ENCODE measurements at places on chromosomes 12 and 14. TPM values are rescaled to one million over a fixed set of nuclear protein-coding genes. Genes with fewer than 3 reads are reported as not detected.

GRCh38 chr12:127362121-127362520 lies 904.8 kb upstream of the TMEM132C start:
- no peak for DNase-seq

GRCh38 chr12:8057839-8058238 lies 8.3 kb downstream of the C3AR1 start:
- no peak for DNase-seq

DNA sequence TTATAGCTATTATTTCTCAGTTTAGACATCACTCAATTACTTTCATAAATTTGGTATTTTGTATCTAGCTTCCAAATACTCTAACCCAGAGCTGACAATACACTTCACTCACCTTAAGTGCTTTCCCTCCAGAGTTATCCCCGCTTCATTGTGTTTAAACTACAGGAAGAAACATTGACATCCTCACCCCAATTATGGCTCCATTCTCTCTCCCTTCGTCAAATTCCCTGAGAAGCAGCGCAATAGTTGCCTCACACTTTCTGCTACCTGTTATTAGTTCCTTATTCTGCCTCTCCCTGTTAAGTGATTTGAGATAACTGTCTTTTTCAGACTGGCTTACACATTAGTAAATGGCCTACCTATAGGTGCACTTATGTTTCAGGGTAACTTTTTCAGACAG lies 69.4 kb upstream of the AMIGO2 start:
- DNase-seq: no peak

DNA sequence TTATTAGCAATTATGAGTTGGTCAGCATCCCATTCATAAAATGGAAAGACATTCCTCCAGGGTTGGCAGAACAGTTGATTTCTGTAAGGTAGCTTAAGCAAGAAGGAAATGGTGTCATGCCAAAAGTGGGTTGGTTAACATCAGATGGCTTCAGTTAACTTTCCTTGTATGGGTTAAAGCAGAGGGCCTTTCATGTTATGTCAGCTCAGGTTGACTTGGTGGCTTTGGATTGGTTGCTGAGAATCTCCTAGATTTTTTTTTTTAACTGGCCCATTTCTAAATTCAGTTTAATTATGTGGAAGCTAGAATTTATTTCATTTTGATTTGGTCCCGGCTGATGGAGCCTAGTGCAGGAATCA lies 87.8 kb downstream of the BBS10 start:
- no peak for DNase-seq

DNA sequence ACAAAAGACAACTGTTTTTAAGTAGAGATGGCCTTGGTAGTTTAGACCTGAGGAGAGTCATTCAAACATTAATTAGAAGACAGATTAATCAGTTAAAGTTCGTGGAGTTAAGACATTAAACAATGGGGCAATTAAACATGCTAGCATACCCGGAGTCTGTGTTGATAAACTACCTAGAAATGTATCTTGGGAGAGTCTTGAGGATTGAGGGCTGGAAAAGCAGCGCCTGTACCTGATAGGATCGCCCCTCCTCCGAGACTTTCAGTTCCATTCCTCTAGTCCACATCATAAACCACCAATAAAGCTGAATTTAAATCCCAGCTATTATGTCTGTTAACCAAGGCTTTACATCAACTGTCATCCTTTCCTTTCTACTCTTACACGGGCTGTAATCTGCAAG lies 1.0 kb upstream of the KRAS start:
- DNase-seq: no peak

DNA sequence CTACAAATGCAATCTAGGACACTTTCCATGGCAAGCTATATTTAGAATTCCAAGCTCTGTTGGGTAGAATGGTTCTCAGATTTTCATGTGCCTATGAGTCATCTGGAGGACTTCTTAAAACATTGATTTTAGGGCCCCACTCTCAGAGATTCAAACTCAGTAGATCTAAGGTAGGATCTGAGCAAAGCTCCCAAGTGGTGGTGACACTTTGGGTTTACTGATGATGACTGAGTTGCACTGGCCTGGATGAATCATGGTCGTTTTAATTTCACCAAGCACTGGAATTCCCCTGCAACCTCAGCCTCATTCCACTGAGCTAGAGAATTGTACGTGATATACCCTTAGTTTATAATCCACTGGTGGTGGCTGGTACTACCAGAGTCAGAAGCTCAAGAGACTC lies 86.5 kb downstream of the PPM1H start:
- no peak for DNase-seq

DNA sequence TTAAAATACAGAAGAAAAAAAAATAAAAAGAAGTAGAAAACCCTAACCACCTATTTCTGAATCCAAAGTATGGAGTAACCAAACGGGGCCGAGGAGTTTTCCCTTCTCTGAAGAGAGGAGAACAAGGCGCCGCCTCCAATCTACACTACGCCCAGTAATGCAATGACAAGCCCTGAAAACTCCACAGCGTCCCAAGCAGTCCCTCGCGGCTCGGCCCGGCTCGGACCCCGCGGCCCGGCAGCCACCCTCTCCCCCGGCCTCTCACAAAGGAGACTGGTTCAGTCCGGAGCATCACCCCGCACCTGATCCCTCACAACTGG lies 371 bp downstream of the CHD8 start:
- no peak for DNase-seq

- DNase-seq: peak; percentile 45
These were observed 451.8 kb upstream of the TBX3 start for GRCh38 chr12:115135800-115136211.

DNA sequence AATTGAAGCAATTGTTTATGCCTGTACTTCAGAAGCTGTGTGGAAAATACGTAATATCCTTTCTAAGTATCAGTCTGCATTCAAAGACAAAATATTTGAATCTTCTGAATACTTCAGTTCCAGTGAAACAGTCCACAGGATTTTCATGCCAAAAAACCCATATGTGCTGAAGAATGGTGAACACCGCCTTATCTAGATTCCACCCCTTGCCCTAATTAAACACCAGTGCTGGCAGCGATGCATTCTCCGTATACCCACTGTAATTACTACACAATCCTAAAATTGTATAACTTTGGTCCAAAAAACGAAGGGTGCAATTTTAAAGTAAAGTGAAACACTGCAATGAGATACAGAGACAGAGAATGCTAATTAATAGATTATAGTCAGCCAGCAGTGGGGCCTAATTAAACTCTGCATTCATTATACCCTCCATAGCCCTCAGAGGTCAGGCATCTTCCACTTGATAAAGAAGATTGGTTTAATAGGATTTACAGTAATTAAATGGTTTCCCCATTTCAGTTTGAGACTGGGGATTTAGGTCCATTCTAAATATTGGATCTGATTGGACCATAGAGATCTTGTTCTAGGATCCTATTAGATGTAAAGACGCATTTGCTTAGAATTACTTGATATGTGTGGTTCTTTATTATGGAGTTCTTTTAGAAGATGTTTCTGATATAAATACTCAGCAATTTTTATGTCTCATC lies 43.9 kb downstream of the ERC1 start:
- no peak for DNase-seq

DNA sequence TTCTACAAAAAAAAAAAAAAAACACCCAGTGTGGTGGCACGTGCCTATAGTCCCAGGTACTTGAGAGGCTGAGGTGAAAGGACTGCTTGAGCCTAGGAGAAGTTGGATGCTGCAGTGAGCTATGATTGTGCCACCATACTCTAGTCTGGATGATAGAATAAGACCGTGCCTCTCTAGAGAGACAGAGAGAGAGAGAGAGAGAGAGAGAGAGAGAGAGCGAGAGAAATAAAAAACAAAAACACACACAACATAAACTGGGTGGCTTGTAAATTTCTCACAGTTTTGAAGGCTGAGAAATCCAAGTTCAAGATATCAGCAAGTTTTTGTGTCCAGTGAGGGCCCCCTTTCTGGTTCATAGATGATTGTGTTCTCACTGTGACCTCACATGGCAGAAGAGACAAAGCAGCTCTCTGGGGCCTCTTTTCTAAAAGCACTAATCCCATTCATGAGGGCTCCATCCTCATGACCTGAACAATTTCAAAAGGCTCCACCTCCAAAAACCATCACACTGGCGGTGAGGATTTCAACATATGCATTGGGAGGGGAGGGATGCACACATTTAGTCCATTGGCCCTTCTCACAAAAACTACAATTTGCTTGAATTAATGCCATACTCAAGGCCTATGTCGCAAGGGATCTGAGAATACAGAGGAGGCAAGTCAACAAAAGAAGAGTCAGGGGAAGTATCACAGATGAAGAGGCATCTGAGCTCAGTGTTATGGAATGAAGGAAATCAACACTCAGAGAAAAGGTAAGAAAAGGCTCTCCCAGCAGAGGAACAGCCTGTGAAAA lies 94.9 kb downstream of the PPM1H start:
- no peak for DNase-seq

GRCh38 chr12:67388331-67389138 lies 119.4 kb downstream of the CAND1 start:
- DNase-seq: no peak

- DNase-seq: no peak
These were observed 44.8 kb upstream of the FRS2 start for GRCh38 chr12:69425417-69425816.

GRCh38 chr14:58978343-58978742 lies 210.1 kb upstream of the DAAM1 start:
- peak; percentile 30 for DNase-seq

DNA sequence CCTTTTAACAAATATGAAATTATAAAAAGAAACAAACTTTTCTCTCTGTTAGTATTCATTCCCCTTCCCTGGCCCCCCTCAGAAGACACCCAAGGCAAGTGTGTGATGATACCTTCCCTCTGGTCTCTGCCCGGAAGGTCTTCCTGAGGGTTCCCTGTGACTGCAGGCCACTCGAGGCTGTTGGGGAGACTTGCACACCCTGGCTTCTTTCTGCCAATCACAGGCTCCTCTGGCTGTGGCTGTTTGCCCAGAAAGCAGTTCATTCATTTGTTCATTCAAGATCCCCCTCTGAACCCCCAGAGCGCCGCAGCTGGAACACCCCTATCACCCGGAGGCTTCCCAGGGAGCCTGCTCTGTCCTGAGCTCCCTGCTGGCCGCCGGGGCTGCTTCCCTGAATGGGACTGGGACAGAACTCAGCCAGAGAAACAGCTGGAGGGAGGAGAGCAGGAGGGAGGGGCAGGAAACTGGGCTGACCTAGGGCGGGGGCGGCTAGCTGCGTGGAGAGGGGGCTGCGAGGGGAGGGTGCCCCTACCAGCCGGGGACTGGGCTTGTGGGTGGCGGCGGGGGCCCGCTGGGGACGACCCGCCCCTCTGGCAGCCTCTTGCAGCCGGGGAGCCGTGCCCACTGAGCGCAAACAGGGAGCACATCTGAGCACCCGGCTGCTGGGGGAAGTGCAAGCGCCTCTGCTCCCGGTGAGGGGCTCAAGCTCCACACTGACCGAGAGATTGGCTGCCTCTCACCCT lies at the start of gene CMKLR1:
Gene CMKLR1 (minus strand): TSS at position 397 of the 743 bp plus-strand sequence. CDS start 45,720 bp downstream, outside the sequence.
- no peak for DNase-seq

DNA sequence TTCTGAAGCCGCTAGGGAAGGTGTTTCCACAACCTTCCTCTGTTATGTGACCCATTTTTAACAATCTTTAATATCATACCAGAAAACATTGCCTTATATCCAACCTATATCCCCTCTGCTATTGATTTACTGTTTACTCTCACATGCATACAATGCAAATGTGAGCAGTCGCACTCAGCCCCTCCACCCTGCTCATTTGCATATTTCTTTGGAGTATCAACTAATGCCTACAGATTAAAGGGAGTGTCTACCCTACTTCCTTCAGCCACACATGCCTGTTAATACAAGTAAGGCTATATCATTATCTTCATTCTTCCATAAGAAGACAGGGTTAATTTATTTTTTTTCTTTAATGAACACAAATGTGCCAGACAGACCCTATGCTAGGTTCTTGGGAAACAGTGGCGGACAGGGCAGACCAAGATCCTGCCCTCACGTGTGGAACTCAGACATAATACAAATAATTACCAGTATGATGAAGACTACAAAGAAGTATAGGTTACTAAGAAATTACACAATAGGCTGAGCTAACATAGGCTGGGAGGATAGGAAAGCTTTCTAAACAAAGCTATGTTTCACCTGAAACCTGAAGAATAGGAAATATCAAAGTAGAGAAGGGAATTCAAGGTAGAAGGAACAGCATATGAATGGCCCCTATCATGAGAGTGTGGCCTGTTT lies 107.3 kb upstream of the MDM1 start:
- no peak for DNase-seq

GRCh38 chr12:121796855-121797751 lies 3.6 kb upstream of the RHOF start:
- peak; percentile 97 for DNase-seq

- DNase-seq: no peak
These were observed 329.0 kb upstream of the SFSWAP start for GRCh38 chr12:131381716-131382430.

DNA sequence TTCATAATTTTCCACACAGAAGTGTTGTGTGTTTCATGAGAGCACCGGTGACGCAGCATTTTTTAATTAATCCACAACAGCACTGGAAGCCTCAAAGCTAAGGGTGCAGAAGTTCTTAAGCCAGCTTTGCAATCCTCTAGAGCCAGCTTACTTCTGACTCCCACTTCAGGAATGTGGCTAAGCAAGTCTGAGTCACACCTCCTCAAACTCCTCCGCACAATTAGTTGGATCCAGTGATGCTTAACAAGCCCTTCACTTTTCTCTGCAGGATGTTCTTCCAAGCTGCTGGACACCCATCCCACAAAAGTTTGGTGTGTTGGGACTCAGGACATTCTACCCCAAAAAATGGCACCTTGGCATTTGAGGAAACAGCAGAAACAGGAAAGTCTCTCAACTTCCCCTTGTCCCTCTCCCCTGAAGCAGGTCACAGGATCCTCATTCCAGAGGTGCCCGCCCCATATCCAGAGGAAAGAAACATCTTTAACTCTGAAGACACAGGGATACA lies 210.0 kb downstream of the PPM1H start:
- peak; percentile 59 for DNase-seq

- DNase-seq: peak; percentile 59
These were observed 217.4 kb downstream of the CRADD start for GRCh38 chr12:93894391-93895088.

GRCh38 chr12:55057481-55057880 lies 37.7 kb downstream of the NEUROD4 start:
- DNase-seq: no peak

GRCh38 chr12:88247241-88247643 lies 105.1 kb downstream of the TMTC3 start:
- DNase-seq: no peak

GRCh38 chr14:90545966-90546751 lies 149.3 kb downstream of the CALM1 start:
- no peak for DNase-seq

DNA sequence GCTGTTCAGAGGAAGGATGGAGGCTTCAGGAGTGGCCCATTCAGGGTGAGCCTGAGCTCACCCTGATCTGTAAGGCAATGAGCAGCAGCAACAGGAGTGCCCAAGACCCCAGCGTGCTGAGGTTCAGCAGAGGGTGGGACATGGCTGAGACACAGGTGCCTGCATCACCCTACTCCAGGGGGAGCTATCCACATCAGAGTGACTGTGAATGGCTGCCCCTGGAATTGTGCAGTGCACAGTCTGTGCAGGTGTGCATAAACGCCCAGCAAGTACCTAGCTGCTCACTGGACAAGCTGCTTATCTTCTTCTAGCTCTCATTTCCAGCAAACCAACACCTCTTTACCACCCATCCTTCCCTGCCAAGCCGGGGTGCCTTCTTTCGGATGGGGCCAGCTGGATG lies 140.6 kb upstream of the PRMT8 start:
- DNase-seq: no peak

EPS8 gene
- total RNA-seq: 135 TPM

IFNG-AS1 gene
- not detected for total RNA-seq

SNW1 gene
- total RNA-seq: 63.3 TPM

MMP17 gene
- 1.1 TPM for total RNA-seq

EML5 gene
- 1.3 TPM for total RNA-seq

BICDL1 gene
- 6.7 TPM for total RNA-seq

MDP1 gene
- 11.1 TPM for total RNA-seq

LRRC10 gene
- not detected for total RNA-seq

RFLNA gene
- total RNA-seq: 36.0 TPM

PRB2 gene
- not detected for total RNA-seq

RERG gene
- total RNA-seq: 31.6 TPM

NINJ2 gene
- total RNA-seq: 5.2 TPM
